Uterus (tissue), 4 donors: ENCODE measurements at places on chromosomes 4 and X.
A peak's percentile ranks its signal among the peaks of the same experiment; 100 is the strongest.

GRCh38 chrX:24561121-24561520 lies 86.0 kb downstream of the PCYT1B start:
- no peak for DNase-seq

GRCh38 chr4:76969941-76970529 lies 20.5 kb downstream of the SEPTIN11 start:
- no peak for DNase-seq

DNA sequence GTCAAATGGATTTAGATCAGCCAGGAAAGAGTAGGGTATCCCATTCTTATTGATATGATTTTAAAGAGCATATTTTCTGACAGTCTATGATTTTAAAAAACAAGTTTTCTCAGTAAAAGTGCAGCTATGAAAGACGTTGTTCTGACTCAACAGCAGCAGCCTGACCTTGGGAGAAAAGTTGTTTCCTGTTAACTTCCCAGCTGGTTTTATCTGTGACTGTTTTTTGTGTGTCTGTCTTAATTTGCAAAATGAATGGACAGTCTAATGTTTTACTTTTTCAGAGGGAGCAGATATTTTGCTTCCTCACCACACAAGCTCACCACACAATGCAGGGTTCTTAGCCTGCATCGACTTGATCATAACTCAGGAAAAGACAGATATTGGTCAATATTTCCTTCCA lies 764 bp upstream of the MTHFD2L start:
- no peak for DNase-seq

DNA sequence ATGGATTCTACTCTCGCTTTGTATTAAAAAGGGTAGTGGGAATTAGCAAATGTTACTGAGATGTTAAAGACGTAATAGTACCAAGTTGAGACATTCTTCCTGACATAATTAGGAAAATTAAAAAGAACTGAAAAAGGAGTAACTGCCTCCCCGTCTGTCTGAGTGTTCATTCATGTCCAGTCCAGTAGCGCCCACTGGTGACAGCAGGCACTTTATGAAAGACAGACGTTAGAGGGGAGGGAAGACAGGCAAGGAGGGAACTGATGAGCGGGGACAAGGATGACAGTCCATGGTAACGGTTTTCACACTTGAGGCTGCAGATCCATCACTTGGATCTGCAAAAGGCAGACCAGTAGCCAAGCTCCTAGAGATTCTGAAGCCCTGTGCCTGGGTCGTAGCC lies 326.7 kb downstream of the STK32B start:
- no peak for DNase-seq

- DNase-seq = no peak
Measured at GRCh38 chr4:169315530-169316343, 45.0 kb upstream of the SH3RF1 start.

- DNase-seq = no peak
Measured at GRCh38 chr4:58093352-58093751, 983.2 kb upstream of the IGFBP7 start.

GRCh38 chrX:12263211-12263610 lies 124.9 kb downstream of the FRMPD4 start:
- DNase-seq = no peak

DNA sequence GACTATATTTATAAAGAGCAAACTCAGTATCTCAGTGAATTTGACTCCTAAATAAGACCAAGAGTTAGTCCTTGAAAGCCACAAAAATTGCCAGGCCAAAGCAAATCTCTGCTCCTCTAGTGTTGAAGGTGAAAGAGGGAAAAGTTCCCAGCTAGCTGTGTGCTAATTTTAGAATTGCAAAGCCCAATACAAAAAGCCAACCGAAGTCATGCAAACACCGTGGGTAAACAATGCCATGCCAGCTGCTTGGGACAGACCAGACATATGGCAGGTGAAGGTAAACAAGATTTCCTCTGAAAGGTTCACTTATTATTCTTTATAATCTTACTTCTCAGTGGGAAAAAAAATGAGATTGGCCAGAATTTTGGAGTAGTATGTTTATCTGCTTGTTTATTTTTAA lies 80.5 kb upstream of the LNX1 start:
- DNase-seq = no peak

DNA sequence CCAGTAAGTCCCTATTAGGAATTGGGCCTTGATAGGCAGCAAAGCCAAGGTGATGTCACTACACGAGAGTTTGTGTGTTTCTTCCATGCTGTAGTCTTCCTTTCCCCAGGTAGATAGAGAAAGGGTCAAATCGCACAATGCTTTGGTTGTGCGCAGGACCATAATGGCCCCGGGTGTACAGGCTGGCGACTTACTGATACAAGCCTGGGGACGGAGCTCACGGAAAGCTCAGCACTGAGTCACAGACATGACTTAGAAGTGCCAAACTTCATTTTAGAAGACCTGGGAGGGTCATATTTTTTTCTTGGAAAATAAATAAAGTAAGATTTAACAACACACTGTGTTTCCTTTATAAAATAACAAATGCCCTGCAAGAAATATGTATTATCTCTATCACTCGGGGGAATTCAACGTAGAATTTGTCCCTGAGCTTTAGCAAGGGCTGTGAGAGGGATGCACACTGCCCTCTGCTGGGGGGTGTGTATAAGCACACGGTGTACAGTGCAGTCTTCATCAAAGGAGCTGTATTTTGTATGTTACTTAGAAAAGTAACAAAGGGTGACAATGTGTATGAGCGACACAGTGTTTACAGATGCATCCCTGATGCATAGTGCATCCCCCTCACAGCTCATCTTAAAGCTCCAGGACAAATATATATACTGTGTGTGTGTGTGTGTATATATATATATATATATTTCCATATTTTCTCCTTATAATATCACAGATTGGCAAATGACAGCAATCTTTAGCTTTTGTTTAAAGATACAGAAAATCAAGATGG lies 254.5 kb upstream of the VEGFC start:
- DNase-seq = peak; percentile 26

DNA sequence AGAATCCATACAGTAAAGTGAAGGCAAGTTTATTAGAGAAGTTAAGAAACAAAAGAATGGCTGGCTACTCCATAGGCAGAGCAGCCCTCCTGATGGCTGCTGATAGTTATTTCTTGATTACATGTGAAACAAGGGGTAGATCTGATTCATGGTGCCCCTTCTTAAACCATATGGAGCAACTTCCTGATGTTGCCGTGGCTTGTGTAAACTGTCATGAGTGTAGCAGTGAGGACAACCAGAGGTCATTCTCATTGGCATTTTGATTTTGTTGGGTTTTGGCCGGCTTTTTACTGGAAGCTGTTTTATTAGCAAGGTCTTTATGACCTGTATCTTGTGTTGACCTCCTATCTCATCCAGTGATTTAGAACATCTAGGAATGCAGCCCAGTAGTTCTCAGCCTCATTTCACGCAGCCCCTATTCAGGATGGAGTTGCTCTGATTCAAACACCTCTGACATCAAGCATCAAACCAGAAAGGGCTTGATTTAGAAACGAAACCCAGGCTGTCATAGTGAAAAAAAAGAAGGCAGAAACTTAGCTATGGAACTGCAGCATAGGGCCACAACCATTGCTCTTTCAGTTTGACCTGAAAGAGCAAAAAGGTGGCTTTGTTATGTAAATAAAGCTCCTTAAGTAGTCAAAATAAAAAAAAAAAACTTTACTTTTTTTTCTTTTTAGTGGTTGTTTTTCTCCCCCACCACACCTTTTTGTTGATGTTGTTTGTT lies 37.8 kb downstream of the SPCS3 start:
- DNase-seq = no peak

DNA sequence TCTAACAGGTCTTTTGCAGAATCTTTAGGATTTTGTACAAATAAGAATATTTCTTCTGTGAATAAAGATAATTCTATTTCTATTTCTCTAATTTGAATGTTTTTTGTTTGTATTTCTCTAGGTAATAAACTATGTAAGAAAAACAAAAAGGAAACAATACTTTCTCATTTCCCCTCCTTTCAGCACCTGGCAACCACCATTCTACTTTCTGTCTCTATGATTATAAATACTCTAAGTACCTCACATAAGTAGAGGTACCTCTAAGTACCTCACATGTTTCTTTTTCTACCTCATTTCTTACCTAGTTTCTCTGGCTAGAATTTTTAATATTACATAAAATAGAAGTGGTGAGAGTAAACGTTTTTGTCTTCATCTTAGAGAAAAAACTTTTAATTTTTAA lies 550.0 kb downstream of the EPHA5 start:
- no peak for DNase-seq

DNA sequence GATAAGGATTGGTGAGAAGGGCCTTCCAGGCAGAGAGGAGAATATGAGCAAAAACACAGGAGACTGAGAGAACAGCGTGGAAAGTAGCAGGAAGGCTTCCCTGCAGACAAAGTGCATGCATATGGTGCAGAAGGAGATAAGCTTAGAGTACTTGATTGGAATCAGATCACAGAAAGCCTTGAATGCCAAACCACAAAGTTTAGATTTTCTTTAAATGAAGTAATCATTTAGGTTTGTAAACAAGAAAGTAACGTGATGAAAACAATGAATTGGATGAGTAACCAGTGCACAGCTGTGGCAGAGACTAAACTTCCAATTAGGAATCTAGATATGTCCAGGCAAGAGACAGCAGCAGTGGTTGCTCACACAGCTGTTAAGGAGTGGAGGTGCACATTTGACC lies 83.8 kb upstream of the C1QTNF7 start:
- DNase-seq = no peak

GRCh38 chrX:106898462-106898861 lies 4.7 kb downstream of the RIPPLY1 start:
- no peak for DNase-seq

- no peak for DNase-seq
Measured at GRCh38 chr4:76430519-76431388, 4.3 kb upstream of the SHROOM3 start.

GRCh38 chr4:43556262-43556661 lies 663.7 kb downstream of the GRXCR1 start:
- DNase-seq = no peak

GRCh38 chr4:57051095-57051494 lies 59.1 kb downstream of the IGFBP7 start:
- DNase-seq = no peak

DNA sequence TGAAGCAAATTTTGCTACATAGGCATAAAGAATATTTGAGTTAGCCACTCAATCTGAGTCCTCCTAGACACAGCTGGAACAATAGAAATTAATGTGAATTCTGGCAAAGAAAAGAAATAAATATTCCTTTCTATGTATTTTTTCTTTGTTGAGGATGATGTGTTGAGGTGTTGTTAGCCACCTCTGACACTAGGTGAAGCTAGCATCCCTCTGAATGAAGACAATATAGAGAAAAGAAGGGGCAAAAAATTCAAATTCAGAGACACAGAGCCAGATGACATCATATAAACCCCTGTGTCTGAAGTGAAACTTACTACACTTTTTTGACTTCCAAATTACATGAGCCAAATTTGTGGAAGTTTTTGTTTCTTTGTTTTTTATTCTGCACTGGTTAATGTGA lies 34.6 kb upstream of the TMPRSS11D start:
- no peak for DNase-seq

DNA sequence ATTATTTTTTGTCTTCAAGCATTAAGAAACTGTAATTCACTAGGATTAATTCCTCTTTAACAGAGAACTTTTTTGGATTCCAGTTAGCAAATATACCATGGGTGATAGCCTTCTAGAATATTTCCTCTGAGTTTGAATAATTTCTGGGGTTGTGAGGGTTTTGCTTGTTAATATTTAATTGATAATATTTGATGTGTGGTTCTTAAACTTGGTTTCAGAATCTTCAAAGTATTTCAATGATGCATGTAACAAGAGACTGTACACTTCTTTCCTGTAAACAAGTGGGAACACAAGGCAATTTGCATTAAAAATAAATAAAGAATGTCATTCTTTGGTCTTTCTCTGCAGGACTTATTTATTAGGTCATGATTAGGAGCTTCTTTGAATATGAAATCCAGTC lies 9.5 kb upstream of the C4orf51 start:
- DNase-seq = no peak

DNA sequence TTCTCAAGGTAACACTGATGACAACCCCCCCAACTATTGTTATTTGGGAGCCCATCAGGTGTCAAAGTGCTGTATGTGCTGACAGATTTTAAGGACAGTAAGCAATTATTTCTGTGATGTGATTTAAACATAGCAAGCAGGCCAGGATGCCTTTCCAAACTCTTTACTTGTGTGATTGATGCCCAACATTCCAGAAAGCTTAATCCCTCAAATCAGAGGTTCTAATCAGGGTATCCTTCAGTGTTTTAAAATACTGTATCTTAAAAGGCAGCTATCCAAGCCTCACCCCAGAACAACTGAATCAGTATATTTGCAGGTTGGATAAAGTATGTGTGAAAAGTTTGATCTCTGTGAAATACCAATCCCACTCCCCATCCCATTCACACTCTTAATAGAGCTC lies 119.7 kb downstream of the GASK1B start:
- DNase-seq = no peak

DNA sequence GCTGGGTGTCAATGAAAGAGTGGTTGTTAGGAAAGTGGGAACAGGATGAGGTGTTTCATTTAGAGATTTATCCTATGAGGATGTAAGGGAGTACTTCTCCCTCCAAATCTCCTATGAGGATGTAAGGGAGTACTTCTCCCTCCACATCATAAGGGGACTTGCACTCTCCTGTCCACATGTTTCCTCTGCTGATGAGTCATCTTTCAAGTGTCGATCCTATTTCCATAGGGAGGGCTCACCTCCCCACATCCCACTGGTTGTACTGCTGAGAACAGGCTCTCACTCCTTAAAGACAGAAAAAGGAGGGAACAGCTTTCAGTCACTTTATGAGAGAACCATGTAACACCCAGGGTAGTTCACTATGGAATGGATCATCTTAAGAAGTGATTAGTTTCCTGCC lies 65.0 kb downstream of the INPP4B start:
- no peak for DNase-seq

DNA sequence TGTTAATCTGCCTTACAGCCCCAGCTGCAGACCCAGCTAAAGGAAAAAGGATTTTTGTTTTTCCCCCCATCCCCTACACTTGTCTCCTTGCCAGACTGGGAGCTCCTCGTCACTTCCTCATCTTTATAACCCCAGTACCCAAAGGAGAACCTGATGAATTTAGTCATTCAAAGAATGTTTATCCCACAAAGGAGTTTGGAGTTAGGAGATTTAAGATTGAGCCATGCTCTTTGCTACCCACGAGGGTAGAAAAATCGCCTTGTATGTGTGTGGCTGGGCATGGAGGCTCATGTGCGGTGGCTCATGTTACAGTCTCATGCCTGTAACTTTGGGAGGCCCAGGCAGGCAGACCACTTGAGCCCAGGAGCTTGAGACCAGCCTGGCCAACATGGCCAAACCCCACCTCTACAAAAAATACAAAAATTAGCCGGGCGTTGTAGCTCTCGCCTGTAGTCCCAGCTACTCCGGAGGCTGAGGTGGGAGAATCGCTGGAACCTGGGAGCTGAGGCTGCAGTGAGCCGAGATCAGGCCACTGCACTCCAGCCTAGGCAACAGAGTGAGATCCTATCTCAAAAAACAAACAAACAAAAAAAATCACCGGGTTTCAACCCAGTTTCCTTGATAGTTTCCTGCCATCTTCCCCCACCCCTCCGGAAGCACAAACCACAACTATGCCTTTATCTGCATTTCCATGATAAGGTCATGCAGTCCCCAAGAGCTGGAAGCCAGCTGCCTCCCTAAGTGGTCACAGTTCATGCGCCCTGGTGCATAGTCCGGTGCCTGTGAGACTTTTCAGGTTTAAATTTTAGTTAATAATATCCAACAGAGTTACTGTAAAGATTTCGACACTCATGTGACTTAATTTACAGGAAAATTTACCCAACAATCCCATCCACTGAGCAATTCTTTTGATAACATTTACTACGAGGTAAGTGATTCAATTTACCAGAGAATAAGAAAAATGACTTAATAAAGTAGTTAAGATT lies 1.5 kb downstream of the CFAP97 start:
- no peak for DNase-seq
